ENCODE measurements at places on chromosomes 6 and 20. TPM values are rescaled to one million over a fixed set of nuclear protein-coding genes. Genes with fewer than 3 reads are reported as not detected.

The TMEM170B gene
- total RNA-seq, result 2.9 TPM

The POM121L2 gene
- not detected for total RNA-seq

The KCNS1 gene
- 0.52 TPM for total RNA-seq

The SS18L1 gene
- total RNA-seq, result 19.5 TPM

The MCCD1 gene
- total RNA-seq, result not detected

The ADTRP gene
- 3.5 TPM for total RNA-seq

The MRAP2 gene
- not detected for total RNA-seq

The PLN gene
- not detected for total RNA-seq

The NCOA5 gene
- total RNA-seq, result 31.6 TPM

The DHX35 gene
- 17.6 TPM for total RNA-seq

The RNF8 gene
- total RNA-seq, result 34.7 TPM

The SLC35F1 gene
- total RNA-seq, result not detected

The PLCB1 gene
- 9.8 TPM for total RNA-seq

The CPNE5 gene
- total RNA-seq, result 0.36 TPM

The CLPSL2 gene
- not detected for total RNA-seq

The NRM gene
- total RNA-seq, result 27.1 TPM

The MYH7B gene
- 0.17 TPM for total RNA-seq

The CALHM5 gene
- total RNA-seq, result not detected

The RAE1 gene
- total RNA-seq, result 49.7 TPM

The RSPO4 gene
- not detected for total RNA-seq

The ZNF334 gene
- 2.6 TPM for total RNA-seq

The F13A1 gene
- total RNA-seq, result not detected

The PPP1R16B gene
- total RNA-seq, result 164 TPM

The COL11A2 gene
- 1.1 TPM for total RNA-seq

The WFDC2 gene
- total RNA-seq, result not detected

The TFAP2D gene
- not detected for total RNA-seq

The OOEP gene
- total RNA-seq, result 0.38 TPM

The LINC00237 gene
- not detected for total RNA-seq

The PI16 gene
- total RNA-seq, result 0.23 TPM

The RAD21L1 gene
- not detected for total RNA-seq

The DPPA5 gene
- not detected for total RNA-seq

The OPRM1 gene
- not detected for total RNA-seq

The SLC17A3 gene
- total RNA-seq, result not detected

The SLC32A1 gene
- total RNA-seq, result not detected

The SLC2A10 gene
- total RNA-seq, result 0.04 TPM

The MACROD2 gene
- not detected for total RNA-seq

The NFYA gene
- 26.8 TPM for total RNA-seq
